AG20443 (cell line): ENCODE measurements at places on chromosomes 7 and 10.
A peak's percentile ranks its signal among the peaks of the same experiment; 100 is the strongest.

DNA sequence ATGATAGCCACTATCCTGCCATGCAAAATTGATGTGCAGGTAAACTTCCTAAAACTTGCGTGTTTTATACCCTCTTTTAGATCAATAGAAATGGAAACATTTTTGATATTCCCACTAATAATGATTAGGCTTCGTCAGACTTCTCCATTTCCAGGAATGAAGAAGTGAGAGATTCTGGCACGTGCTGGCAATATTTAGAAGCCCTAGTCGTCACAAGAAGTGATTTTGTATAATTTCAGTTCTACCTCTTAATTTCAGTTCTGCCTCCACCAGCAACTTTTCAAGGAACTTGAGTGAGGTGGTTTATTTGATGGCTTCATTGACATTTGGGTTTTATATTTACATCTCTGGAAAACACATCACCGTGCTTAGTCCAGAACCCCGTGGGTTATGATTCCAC is 61.9 kb downstream of the MRC1 start:
- no peak for DNase-seq

DNA sequence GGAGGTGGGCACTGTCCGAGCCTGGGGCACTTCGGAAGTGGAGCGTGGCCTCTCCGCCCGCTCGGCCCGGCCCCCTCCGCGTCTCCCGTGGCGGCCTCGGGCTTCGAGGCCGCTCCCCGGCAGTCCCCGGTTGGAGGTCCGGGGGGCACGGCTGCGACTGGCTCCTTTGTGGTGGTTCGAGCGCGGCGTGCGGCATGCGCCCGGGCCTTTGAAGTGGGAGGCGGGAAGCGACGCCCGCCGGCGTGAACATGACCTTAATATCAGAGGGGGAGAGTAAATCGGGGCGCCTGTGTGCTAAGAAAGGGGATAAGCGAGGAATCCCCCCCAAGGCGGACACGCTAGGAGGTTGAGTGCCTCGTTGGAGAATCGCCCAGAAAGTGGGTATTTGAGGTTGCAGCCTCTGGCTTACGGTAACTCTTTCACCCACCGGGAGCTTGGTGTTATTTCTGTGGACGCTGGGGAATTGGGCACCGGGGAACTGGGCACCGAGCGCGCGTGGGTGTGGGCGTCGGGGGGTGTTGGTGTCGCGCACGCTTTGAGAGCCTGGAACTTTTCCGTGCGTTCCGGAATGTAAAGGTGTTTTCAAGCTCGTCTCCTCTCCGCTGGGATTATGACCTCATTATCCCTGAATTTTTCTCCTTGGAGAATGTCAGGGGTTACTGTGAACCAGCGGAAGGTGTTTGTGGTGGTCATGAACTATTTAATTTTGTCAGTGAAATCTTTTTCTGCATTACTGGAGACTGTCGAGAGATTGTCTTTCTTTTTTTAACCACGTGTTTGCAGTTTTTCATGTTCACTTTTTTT is 660 bp downstream of the SUV39H2 start:
- DNase-seq: peak; percentile 20

- no peak for DNase-seq
Observed at GRCh38 chr10:98967601-98968000, 268.1 kb downstream of the HPSE2 start.

GRCh38 chr10:69846293-69846921 is 44.7 kb downstream of the COL13A1 start:
- DNase-seq: peak; percentile 60

- no peak for DNase-seq
Observed at GRCh38 chr7:147411096-147411495, 1179.5 kb upstream of the C7orf33 start.

- DNase-seq: no peak
Observed at GRCh38 chr10:121886181-121886580, 41.6 kb downstream of the ATE1 start.

GRCh38 chr7:155935005-155935557 is 122.8 kb upstream of the SHH start:
- no peak for DNase-seq

- DNase-seq: no peak
Observed at GRCh38 chr7:4189131-4189570, 492.9 kb upstream of the FOXK1 start.

GRCh38 chr10:116184512-116184794 is 88.6 kb downstream of the GFRA1 start:
- DNase-seq: no peak

GRCh38 chr7:64914557-64914956 is 11.5 kb downstream of the ZNF273 start:
- no peak for DNase-seq

DNA sequence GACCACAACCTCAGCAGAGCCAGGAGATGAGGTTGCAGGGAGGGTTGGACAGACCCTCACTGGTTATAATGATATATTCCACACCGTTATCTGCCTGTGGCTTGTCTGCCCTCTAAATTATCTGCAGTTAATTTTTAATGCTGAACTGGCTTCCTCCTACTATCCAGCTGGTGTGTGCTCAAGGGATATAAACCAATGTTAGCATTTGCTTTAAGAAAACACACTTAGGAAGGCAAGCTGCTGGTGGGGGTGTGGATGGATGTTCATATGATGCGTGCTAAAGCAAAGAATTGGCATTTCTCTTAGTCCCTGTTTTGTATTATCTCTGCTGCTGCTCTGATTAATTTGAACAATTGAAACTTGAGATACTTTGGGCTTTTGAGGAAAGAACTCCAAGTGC is 132.2 kb upstream of the NPVF start:
- DNase-seq: no peak

GRCh38 chr7:134963036-134963435 is 23.3 kb upstream of the AGBL3 start:
- no peak for DNase-seq

DNA sequence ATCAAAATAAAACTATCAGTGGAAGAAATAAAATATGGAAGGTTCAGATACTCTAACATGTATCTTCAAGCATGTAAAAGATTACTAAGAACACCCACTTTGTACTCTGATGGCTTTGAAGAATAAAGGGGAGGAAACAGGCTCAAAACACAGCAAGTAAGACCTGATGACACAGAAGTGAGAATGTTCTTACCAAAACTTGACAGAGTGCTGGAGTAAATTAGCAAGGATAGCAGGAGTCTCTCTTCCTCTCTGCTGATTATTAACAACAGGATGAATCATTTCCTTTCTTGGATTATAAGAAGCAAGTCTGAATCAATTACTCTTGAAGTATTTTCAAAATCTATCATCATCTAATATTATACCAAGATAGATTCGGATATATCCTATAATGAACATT is 47.5 kb downstream of the GLI3 start:
- peak; percentile 24 for DNase-seq

DNA sequence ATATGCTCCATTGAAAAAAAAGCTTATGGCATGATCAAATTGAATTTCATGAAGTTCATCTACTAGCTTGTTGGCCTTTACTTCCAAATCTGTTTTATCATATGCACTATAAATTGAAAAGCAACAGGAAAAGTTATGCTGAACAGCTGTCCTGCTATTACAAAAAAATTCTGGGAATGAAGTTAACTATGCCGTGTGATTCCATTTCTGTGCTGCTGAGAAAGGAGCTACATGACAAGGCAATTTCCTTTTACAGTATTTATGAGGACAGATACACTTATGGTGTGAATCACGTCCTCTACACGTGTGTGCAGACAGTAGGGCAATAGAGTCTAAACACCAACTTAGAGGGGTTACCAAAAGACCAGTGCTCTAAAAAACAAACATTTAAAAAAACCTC is 426.5 kb upstream of the AKR1E2 start:
- no peak for DNase-seq

- no peak for DNase-seq
Observed at GRCh38 chr7:27885652-27886051, 145.7 kb downstream of the TAX1BP1 start.
